Activated CD8-positive, alpha-beta memory T cell treated with anti-CD3 and anti-CD28 coated beads for 1 hour (primary cell): ENCODE measurements at places on chromosomes 16 and 17.

- no peak for DNase-seq
Observed at GRCh38 chr17:57860414-57860999, 10.7 kb upstream of the MRPS23 start.

GRCh38 chr17:1035546-1036170 is 38.7 kb downstream of the TIMM22 start:
- DNase-seq, result no peak

DNA sequence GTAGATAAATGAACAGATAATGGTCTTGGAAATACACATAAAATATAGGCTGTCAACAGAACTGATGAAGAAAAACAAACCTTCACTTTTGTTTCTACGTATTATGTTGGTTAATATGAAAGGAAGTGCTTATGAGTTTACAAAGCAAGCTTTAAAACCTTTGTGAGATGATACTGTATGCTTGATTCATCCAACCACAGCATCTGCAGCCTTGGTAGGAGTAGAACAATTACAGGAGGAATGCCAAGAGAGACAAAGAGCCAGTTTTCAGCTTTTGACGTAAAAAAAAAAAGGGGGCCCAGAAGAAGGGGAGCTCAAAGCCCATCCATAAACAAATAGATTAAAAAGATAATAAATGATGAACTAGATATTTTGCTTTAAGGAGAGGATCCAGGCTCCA is 13.3 kb downstream of the FAM20A start:
- DNase-seq, result no peak

GRCh38 chr17:62916684-62917571 is 49.1 kb upstream of the TANC2 start:
- no peak for DNase-seq

- DNase-seq, result no peak
Observed at GRCh38 chr16:54746596-54746995, 184.1 kb upstream of the IRX5 start.

- no peak for DNase-seq
Observed at GRCh38 chr17:80295146-80295545, 34.5 kb downstream of the RNF213 start.

DNA sequence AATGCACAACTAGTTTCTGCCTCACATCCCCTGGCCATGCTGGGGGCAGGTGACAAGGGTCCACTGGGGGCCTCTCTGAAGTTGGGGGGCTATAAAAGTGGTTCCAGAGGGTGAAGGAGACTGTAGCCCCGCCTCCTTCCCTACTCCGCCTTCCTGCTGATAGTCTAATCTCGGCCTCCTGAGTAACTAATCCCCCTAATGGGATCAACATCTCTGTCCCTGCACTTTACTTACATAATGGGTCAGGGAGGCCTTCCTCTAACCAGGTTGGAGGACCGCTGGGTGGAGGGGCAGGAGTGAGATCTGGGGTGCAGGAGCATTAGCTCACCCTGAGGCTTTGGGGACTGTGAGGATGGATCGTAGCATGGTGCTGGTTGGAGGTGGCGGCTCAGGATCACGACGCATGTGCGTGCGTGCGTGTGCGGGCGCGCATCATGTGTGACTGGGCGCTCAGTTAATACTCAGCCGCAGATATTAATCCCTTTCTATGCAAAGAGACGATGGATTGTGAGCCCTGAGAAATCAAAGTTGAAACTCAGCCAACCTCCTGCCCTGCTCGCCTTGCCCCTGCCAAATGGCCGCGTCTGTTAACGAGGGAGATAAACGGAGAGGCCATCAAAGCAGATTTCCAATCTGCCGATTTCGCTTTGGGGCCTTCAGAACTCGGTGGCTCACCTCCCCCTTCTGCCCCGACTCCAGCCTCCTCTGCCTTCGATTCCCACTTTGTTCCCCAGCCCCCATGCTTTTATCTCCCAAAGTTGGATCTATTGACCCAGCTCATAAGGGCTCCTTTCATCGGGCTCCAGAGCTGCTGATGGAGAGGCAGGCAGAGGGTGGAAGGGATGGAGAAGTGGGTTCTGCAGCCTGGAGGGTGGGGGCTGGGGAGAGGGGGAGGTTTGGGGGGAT is 107.3 kb downstream of the SDK2 start:
- DNase-seq, result no peak

GRCh38 chr17:76147211-76148014 is 6.4 kb upstream of the FOXJ1 start:
- no peak for DNase-seq

- DNase-seq, result no peak
Observed at GRCh38 chr16:53974484-53975080, 270.6 kb downstream of the FTO start.

- DNase-seq, result no peak
Observed at GRCh38 chr17:69962436-69962995, 112.5 kb upstream of the KCNJ16 start.

DNA sequence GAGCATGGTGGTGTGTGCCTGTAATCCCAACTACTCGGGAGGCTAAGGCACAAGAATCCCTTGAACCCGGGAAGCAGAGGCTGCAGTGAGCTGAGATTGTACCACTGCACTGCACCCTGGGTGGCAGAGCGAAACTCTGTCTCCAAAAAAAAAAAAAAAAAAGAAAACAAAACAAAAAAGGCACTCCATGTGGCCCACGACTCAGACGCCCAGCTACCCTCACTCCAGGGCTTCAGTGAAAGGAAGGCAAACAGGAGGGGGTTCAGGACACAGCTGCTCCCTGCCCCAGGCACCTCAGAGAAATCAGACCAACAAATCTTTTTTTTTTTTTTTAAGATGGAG is 91.7 kb downstream of the LITAF start:
- no peak for DNase-seq

GRCh38 chr17:48335858-48336500 is 94.0 kb downstream of the SKAP1 start:
- DNase-seq, result no peak

GRCh38 chr17:52181782-52182181 is 23.3 kb upstream of the CA10 start:
- DNase-seq, result no peak

DNA sequence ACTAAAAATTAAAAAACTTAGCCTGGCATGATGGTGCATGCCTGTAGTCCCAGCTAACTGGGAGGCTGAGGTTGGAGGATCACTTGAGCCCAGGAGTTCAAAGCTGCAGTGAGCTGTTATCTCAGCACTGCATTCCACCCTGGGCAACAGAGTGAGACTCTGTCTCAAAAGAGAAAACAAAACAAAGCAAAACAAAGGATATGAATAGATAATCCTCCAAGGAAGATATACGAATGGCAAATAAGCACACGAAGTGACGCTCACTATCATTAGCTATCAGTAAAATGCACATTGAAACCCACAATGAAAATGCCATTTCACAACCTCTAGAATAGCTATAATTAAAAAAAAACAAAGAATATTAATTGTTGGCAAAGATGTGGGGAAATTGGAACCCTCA is 386.2 kb upstream of the CCL2 start:
- DNase-seq, result no peak

- no peak for DNase-seq
Observed at GRCh38 chr16:19177111-19177739, 9.2 kb downstream of the SYT17 start.

DNA sequence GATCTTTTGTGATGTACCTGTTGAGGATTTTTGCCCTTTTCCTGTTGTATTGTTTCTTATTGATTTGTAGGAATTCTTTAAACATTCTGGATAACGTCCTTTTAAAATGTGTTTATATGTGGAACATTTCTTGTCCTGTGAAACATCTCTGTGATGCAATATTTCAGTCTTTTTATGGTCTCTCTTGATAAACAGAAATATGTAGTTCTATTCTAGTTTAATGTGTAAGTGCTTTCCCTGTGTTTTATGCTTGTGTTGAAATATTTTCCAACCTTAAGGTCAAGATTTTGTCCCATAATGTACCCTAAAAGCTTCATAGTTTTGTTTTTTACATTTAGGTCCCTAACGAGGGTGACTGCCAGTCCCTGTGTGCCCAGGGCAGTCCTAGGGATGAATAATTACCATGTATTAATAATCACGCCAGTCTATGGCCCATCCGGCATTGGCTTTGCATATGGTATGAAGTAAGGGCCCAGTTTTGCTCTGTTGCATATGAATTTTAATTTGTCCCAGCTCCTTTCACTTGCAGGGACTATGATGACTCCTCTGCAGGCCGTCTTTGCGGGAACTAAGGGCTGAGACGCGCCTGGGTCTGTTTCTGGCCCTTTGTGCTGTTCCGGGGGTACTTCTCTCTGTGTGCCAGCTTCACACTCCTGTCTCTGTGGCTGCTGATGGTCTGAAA is 44.2 kb downstream of the RPTOR start:
- no peak for DNase-seq

GRCh38 chr16:4882633-4883285 is 35.5 kb downstream of the UBN1 start:
- no peak for DNase-seq

DNA sequence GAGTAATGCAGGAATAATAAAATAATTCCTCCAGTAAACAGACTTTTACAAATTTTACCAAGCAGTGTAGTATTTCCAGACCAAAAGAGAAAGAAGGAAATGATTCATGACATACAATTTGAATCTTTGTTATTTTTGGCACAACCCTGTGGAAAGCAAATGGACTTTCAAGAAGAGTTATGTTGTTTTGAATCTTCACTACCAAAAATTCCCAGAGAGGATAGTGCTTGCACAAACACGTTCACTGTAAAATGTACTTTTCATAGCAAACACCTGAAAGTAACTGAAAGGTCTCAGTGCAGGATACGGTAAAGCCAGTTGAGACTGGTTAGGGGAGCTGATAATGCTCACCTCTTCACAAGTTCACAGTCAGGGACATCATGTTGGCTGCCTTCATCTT is 107.1 kb downstream of the USP22 start:
- DNase-seq, result no peak

DNA sequence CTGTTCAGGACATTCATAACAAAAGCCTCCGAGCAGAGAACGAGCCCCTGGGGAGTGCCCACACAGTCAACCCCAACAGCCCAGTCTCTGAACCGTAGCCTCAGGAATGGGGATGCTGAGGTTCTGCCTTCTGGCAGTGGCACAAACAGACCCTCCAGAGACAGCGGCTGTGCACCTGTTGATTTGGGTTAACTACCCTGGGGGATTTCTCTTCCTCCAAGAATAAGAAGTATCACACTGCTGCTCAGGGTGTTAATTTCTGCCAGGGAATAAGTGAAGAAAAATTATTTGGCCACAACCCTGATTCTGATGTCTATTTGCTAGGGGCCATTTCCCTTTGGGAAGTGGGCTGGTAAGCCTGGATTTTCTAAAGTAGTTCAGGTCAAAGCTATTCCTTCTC is 51.0 kb upstream of the PIRT start:
- DNase-seq, result no peak

- no peak for DNase-seq
Observed at GRCh38 chr17:71777048-71777640, 343.7 kb upstream of the SOX9 start.

GRCh38 chr17:57313097-57313835 is 56.9 kb downstream of the MSI2 start:
- DNase-seq, result no peak

- DNase-seq, result no peak
Observed at GRCh38 chr17:17757956-17758845, 76.9 kb downstream of the RAI1 start.

- no peak for DNase-seq
Observed at GRCh38 chr17:46847204-46848191, 3.9 kb upstream of the WNT9B start.

GRCh38 chr17:3557768-3558583 is at the start of gene TRPV3:
Gene TRPV3, minus strand, starts transcription at chr17:3557812. Its CDS starts 2,962 bp downstream, at chr17:3554850.
- no peak for DNase-seq

GRCh38 chr17:4173781-4174180 is 30.8 kb downstream of the CYB5D2 start:
- DNase-seq, result no peak

GRCh38 chr17:80312621-80313135 is 52.0 kb downstream of the RNF213 start:
- no peak for DNase-seq

GRCh38 chr17:4808378-4808767 is 1.4 kb downstream of the PLD2 start:
- no peak for DNase-seq

- DNase-seq, result no peak
Observed at GRCh38 chr17:78185981-78186691, 716 bp downstream of the TK1 start.

DNA sequence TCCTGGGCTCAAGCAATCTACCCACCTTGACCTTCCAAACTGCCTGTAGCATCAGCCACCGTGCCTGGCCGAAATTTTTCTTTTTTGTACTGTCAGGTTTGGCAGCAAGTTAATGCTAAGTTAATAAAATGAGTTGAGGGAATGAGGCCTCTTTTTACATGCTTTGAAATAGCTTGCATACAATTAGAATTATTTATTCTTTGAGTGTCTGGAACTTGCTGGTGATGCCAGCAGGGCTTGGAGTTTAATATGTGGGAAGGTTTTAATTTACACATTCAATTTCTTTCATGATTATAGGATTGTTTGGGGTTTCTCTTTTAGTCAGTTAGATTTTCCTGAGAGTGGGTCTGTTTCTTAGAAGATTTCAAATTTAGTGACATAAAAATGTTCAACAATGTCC is 31.2 kb upstream of the MSI2 start:
- DNase-seq, result no peak

DNA sequence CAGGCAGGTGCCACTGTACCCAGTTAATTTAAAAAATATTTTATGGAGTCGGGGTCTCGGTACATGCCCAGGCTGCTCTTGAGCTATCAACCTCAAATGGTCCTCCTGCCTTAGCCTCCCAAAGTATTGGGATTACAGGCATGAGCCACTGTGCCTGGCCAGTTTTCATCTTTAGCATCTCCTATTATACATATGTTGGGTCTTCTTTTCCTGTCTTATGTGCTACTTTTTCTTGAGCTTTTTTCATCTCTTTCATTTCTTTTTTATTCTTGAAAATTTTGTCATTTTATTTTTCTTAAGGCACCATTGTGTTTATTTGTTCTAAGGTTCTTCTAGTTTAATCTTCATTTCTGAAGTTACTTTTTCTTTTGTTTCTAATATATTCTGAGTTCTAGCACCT is 20.7 kb downstream of the BANP start:
- DNase-seq, result no peak

- no peak for DNase-seq
Observed at GRCh38 chr16:14608604-14609003, 21.5 kb downstream of the PARN start.

- DNase-seq, result no peak
Observed at GRCh38 chr16:63447121-63447520, 1410.9 kb upstream of the CDH8 start.

GRCh38 chr17:4116516-4116915 is 26.3 kb downstream of the ZZEF1 start:
- no peak for DNase-seq
